Caco-2 (cell line): ENCODE measurements at places on chromosomes 2 and 18.

GRCh38 chr2:240304746-240305161 lies 130.7 kb upstream of the GPC1 start:
- no peak for DNase-seq

- no peak for DNase-seq
Observed at GRCh38 chr2:46909771-46910419, 5.7 kb downstream of the MCFD2 start.

DNA sequence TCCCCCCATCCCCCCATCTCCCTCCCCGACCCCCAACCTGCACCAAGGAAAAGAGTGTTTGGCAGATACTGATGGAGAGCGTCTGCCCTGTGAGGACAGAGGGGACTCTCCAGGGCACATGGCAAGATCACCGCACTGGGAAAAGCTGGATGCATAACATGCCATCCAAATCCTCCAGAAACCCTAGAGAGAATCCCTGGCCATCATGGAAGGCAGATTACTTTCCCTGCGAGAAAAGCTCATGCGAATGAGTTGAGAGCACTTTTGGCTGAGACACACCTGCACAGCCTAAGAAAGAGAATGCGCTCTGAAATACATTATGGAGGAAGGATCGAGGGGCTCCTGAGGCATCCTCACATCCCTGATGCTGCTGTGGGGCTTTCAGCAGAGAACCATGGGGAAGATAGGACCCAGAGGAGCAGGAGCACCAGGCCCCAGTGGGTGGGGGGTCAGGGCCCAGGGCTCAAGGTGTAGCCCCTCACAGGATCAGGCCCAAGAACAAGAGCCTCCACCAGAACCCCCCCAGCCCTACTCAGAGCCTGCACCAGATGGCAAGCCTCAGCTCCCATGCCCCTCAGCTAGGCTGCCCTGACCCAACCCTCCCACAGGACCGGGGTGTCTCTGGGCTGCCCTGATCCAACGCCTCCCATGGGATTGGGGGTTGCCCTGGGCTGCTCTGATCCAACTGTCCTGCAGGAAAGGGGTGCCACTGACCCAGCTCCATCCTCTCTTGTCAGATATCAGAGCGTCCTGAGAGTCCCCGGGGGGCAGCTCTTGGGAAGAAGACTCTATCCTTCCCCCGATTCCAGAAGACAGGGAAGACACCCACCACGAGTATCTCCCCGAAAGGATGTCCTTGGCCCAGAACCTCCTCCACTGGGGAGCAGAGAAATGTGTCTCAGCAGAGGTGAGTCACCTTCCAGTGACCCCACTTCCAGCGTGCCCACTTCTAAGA lies 153.4 kb downstream of the NDUFA10 start:
- no peak for DNase-seq

- DNase-seq: no peak
Observed at GRCh38 chr2:211144078-211144477, 587.7 kb downstream of the CPS1 start.

- DNase-seq: no peak
Observed at GRCh38 chr2:159804941-159805340, 6.9 kb upstream of the CD302 start.

DNA sequence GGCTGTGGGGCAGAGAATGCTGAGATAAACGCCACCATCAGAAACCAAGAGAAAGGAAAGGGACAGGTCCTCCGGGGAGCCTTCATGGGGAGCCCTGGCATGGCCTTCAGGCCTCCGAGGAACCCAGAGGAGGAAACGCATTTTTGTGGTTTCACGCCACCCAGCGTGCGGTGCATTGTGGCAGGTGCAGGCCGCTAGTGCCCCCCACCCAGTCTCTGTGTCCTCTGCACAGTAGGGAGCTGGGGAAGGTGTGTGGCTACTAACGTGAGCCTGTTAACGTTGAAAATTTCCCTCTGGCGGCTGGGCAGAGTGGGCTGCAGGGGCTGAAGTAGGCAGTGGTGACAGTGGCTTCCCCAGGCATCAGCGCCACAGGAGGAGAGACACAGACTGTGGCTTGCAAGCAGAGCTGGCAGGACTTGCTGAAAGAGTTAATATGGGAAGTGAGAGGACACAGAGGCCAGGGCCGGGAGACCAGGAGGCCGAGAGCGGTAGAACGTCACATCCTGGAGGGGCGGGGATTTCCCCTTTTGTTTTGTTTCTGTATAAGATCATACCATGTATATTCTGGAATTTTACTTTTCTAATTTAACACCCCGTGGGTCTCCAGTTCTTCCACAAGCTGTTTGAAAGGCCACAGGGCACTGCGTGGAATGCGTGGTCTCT lies 166.9 kb downstream of the GBX2 start:
- no peak for DNase-seq

- no peak for DNase-seq
Observed at GRCh38 chr2:180520921-180521581, 459.4 kb upstream of the UBE2E3 start.

DNA sequence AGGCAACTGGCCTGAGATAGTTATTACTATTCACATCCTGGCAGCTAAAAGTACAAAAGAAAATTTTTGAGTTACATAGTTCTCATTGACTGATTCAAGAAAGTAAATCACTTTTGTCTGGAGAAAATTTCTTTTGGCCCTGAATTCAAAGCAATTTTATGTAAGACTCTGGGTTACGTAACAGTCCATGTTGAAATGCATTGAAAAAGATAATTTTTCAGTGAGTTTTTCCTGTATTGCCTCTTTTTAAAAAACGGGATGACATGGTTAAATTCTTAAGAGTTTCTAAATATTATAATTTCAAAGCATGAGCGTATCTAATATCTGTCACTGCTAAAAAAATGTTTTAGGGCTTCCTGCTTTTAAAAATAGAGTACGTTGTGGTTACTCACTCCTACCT lies 72.7 kb downstream of the ANKRD12 start:
- DNase-seq: no peak

- no peak for DNase-seq
Observed at GRCh38 chr2:37318401-37318800, 6.2 kb downstream of the PRKD3 start.

DNA sequence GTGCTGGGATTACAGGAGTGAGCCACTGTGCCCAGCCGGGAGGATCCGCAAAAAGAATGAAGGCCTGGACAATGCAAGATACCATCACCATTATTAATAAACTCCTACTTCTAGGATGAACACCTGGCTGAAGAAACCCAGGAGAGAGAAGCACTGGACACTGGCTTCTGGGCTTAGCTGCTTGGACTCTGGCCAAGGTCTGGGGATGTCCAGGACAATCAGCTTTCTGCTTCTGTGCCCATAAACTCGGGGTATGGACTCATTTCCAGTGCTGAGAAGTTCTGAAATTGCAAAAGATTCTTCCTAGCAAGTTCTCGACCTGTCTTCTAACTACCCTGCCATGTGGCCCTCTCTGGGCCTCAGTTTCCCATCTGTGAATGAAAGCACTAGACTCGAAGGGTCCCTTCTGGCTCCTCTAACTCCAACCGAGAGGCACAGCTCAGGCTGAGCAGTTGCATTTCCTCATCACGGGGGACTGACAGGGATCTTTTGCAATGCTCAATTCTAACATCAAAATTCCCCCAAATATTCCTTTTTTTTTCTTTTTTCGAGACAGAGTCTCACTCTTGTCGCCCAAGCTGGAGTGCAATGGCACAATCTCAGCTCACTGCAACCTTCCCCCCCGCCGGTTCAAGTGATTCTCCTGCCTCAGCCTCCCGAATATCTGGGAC lies 2.4 kb upstream of the SH2D6 start:
- DNase-seq: no peak

DNA sequence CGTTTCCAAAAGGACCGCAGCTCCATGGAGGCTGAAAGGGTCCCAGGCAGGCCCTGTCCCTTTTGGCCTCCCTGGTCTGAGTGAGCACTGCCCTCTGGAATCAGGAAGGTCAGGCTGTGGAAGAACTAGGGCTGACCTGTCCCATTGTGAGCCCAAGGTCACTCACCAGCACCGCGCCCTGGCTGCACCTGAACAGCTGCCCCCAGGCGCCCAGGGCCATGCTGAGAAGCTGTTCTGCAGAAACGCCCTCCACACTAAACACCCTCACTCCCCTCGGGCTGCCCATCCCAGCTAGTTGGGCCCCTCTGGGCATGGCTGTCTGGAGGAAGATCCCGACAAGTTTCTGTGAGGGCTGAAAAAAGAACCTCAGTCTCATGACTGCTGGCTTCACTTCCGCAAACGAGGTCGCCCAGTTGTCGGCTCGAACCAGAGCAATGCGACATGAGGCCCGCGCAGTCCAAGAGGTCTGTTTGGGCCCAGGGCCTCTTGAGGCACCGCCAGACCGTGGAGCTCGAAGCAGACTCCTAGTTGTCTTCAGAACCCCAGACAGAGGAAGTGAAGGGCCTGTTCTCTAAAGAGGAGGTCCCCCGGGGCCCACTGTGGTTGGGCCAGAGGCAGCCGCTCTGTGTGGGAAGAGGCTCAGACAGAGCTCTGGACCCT lies 64.4 kb downstream of the INPP5D start:
- no peak for DNase-seq

DNA sequence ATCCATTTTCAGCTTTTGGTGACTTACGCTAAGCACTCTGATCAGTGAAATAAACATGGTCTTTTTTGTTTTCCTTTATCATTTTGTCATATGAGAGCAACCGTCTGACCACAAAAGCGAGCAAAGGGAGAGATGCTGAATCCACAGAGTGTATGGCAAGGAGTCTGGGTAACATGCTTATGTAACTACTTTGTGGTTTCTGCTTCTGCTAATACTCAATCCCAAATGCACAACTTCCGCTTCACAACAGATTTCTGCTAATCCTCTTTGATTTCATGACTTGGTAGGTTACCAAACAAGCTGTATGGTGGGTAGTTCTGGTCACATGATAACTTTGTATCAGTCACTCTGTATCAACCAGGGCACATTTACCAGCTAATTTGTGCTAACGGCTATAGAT lies 908.4 kb upstream of the CRIM1 start:
- no peak for DNase-seq

- no peak for DNase-seq
Observed at GRCh38 chr2:24332791-24333540, 27.4 kb downstream of the ITSN2 start.

DNA sequence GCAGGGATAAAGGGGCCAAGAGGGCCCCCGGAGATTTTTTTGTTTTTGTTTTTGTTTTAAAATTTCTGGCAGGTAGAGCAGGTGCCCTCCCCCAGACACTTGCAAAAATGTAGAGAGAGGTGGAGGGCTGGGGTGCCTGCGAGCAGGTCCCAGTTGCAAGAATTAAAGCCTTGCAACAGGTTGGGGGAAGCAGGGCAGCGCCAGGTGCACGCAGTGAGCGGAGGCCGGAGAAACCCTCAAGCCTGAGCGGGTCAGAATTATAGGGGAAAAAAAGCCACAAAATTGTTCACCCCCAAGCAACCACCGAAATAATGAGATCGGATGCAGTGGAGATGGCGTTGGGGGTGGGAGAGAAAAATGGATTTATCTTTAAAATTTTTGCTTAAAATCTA lies 527 bp downstream of the IGFBP5 start:
- no peak for DNase-seq

GRCh38 chr2:177334940-177335543 lies 57.5 kb upstream of the AGPS start:
- DNase-seq: no peak

DNA sequence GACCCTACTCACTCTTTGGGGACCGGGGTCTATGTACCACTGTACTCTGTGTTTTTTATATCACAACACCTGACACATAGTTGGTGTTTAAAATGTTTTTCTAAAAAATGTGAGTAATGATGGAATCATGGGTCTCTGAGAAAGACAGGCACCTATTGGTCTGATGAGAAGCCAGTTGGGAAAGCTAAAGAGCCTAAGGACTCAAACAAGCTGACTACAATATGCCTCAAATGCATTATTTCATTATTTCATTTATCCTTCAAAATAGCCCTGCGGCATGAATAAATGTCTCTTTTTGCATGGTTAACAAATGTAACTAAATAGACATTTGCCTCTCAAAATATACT lies 102.9 kb upstream of the SCN1A start:
- no peak for DNase-seq

DNA sequence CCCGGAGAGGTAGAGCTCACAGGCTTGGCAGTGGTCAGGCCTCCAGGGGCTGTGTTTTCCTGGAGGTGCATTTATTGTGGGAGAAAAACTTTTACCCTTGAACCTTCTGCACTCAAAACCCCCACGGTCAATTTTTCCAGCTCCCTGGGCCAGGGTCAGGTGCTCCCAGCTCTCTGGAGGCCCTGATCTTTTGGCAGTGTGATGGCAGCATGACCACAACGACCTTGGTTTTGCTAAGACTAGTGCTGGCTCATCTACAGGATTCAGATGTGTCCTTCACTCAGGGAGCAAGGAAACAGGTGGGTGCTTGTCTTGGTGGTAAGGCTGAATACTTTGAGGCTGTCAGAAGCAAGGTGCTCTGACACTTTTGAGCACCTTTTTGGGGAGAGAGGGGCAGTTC lies 92.3 kb downstream of the CCDC93 start:
- DNase-seq: no peak

DNA sequence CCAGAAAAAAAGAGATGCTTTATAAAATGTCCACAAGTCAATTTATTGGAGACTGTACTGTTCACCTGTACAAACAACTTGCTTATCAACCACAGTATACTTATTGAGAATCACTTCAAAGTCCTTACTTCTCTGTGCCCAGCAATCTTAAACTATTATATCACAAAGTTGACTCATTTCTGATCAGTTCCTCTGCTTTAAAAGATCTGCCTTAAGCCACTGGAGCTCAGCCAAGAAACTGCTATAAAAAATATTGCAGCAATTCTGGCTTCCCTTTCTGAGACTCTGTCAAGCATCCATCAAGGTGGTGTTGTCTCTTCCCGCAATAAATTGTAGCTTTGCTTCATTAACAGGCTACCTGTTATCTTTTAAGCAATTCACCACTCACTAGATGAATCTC lies 375.2 kb upstream of the SPHKAP start:
- no peak for DNase-seq

DNA sequence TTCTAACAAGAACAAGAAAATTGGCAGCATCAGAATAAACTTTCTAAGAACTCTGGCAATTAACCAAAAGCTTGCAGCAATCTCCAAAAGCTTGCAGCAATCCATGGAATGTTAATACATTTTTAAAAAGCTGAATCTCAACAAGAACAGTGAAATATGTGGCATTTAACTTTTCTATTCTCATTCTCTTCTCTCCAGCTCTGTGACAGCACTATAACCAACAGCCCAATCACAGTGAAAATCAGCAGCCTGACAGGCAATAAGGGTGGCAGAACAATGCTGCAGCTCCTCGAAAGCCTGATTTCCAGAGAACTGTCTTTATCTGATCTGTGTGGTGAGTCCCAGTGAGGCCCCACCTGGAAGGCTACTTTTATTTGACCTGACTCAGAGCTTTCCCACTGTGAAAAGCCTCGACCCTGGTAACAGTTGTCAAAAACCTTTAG lies 60.0 kb downstream of the TMEM131 start:
- peak; percentile 42 for DNase-seq
